DMS79 (cell line): ENCODE measurements at places on chromosomes 3 and 15.

- DNase-seq: no peak
Measured at GRCh38 chr3:21390136-21390535, 360.9 kb downstream of the ZNF385D start.

GRCh38 chr3:127865941-127866340, 43.6 kb upstream of the MGLL start:
- no peak for DNase-seq

DNA sequence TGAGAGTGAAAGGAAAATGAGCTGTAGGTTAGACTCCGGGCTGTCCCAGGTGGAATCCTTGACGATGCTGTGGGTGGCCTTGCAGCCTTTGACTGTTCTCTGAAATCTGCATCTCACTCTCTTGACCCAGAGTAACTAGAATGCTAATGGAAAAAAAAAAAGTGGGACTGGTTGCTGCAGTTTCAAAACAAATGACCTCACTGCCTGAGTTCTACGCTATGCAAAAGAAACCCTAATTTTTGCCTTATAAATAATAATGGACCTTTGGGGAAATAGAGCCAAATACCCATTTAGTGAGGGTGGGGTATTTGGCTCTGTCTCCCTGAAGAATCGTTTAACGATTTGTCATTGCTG, 309.7 kb upstream of the C2CD4B start:
- DNase-seq: no peak

DNA sequence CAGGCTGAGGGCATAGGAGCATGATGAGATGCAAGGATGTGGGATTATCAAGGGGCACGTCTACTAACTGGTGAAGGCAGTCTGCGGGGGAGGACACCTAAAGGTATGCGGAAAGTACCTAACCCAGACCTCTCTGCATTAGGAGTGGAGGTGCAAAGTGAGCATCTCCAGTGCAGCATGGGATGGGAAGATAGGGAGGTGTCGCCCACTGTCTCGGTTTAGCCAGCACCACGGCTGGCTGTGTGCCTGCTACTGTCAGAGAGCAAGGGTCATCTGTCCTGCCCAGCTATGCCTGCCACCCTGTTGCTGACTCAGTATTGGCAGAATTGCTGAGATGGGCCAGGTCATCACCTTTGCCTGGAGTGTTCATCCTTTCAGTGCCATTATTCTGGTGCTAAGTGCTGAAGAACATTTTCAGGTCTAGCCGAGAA, 40.1 kb downstream of the OXNAD1 start:
- DNase-seq: no peak

DNA sequence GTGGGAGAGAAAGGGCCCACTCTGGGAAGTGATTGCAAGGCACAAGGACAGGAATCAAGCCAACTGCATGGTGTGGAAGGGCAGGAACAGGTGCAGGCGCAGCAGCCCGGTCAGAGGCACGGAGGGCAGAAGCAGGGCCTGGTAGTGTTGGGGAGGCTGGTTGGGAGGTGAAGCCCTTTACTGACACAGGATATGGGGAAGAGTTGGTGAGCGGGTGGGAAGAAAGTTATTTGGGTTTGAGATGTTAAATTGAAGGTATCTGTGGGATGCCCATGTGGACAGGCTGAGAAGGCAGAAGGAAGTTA, 83.6 kb upstream of the ABHD2 start:
- no peak for DNase-seq

DNA sequence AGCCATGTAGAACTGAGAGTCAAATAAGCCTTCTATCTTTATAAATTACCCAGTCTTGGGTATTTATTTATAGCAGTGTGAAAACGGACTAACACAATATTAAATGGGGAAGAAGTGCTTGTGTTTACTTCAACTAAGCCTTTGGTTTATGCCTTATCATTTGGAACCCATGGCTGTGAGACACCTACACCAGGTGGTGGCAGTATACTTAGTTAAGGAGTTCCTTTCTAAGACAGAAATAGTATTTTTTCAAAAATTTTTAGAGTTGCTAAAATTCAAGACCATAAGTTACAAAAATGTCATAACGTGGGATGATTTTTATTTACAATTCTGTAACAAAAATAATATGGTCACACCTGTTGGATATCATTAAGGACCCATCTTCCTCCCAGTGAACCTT, 354.5 kb upstream of the SOX14 start:
- no peak for DNase-seq

DNA sequence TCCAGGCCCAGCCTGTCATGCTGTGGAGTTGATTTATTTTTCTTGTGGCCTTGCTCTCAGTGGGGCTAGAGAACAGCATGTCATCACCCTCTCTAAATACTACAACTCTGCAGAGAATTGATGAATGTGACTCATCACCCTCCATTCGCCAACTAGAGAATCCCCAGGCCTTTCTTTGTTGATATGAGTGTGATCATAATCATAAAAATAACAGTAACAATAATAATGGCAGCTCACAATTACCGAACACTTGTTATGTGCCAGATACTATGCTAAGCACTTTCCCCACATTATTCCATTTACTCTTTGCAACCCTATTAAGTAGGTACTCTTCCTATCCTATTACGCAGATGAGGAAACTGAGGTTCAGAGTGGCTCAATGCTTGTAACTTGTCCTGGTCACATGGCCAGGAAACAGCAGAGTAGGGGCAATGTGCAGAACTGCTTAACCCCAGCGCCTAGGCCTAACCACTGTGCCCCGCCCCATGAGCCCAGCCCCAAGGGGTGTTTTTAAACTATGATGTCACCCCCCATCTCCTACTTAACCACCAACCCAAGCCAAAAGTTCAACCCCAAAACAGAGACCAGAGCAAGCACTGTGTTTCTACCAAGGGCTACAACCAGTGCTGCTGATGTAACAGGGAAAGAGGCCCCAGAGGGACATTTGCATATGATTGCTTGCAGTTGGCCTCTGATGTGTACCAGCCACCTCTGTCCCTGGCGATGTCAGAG, 104.5 kb downstream of the ADCY5 start:
- DNase-seq: no peak

- DNase-seq: no peak
Measured at GRCh38 chr15:68582236-68582635, 3.4 kb downstream of the CORO2B start.

- no peak for DNase-seq
Measured at GRCh38 chr3:65534805-65535204, 503.9 kb downstream of the MAGI1 start.

GRCh38 chr3:103818800-103819199, 1384.0 kb downstream of the ZPLD1 start:
- no peak for DNase-seq

- no peak for DNase-seq
Measured at GRCh38 chr3:72143966-72144717, 359.2 kb upstream of the PROK2 start.

GRCh38 chr3:48039487-48040190, 23.4 kb upstream of the MAP4 start:
- no peak for DNase-seq

- DNase-seq: no peak
Measured at GRCh38 chr15:60324706-60325438, 72.9 kb downstream of the ANXA2 start.

DNA sequence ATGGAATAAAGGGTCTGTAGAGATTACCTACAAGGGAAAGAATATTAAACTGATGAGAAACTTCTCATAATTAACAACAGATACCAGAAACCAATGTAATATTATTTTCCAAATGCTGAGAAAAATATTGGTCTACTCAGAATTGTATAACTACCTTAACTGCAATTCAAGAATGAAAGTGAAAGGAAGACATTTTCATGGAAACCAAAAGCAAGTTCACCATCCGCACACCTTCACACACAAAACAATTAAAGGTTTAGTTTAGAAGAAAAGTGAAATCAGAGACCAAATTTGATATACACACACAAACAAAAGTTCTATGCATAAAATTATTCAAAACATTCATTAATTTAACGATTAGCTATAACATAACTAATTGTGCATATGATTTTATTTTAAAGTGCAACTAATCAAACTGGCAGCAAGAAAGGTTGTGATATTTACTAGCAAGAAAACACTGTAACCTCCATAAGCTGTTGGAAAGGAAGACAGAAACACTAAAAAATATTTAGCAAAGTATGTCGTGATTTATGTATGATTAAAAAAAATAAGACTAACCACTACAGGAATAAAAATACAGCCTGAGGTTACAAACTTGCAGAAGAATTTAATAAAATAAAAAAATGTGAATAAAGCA, 395.5 kb downstream of the FGF12 start:
- no peak for DNase-seq
